Pericardium fibroblast (primary cell): ENCODE measurements at places on chromosomes 11 and 22. TPM values are rescaled to one million over a fixed set of nuclear protein-coding genes. Genes with fewer than 3 reads are reported as not detected.

OR4A15 gene
- not detected in 2 replicates for total RNA-seq

TPBGL gene
- total RNA-seq: under 0.01 and 0.51 TPM in 2 replicates

FBLN1 gene
- total RNA-seq: 189 and 709 TPM in 2 replicates

PRDM10 gene
- 3.0 and 17.7 TPM in 2 replicates for total RNA-seq

GGTLC2 gene
- total RNA-seq: not detected in 2 replicates

SIDT2 gene
- 25.8 and 30.8 TPM in 2 replicates for total RNA-seq
